ENCODE measurements at places on chromosomes 16 and 17.
A peak's percentile ranks its signal among the peaks of the same experiment; 100 is the strongest.

DNA sequence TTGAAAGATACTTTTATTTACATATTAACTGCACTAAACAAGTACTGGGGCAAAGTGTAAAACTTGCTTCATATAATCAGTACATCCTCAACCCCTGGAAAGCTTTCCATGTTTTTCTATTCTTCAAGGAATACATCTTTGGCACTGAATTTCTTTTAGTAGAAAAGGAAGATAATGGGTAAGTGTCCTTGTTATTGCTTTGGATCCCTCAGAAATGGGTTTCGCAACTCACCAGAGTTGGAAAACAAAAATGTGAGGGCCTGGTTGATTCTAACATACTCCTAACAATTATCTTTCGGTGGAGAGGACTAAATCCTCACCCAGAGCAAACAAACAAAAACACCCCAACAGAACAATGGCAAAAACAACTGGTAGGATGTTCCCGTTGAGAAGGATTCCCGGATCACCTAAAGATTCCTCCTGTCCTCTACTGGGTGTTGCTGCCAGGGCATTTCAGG is 120.4 kb downstream of the PARN start:
- DNase-seq = no peak

DNA sequence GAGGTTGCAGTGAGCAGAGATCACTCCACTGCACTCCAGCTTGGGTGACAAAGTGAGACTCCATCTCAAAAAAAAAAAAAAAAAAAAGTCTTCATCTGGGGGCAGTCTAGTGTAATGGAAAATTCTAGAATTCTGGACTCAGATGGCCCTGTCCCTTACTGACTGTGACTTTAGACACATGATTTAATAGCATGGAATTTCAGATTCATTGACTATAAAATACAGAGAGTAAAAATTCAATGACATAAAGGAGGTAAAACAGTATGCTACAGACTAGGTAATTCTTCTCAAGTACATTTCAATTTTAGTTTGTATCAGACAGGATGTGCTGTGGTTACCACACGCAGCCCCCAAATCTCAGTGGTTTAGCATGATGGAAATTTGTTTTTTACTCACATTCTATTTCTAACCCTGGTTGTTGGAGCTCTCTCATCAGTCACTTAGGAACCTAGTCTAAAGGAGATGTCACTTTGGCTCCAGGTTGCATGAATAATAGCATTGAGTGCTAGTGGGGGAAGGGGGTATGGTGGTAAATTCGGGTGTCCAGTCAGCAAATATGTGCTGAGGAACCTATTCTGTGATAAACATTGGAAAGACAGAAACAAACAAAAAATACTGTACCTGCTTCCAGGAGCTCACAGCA is 444.0 kb downstream of the XYLT1 start:
- no peak for DNase-seq

GRCh38 chr16:57604177-57604576 is 24.3 kb upstream of the ADGRG1 start:
- no peak for DNase-seq

DNA sequence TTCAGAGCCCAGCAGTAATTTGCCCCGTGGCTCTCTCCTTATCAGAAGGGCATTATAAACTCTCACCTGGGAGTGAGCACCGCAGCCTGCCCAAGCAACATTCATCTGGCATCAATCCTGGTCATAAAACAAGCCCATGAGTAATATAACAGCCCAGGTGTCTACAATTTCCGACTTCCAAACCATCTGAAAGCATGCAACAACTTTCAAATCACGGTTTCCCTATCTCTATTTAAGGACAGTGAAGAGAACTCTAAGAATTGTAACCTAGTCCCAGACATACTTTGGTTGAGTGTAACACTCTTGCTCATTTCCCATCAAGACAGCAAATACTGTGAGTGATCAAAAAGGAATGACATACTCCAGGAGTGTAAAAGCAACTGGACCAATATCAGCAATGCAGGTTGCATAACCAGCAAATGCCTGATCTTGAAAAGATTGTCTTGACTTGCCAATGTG is 487.4 kb upstream of the SOX9 start:
- DNase-seq = peak; percentile 69

- peak; percentile 64 for DNase-seq
Measured at GRCh38 chr16:63361032-63361624, 1324.9 kb upstream of the CDH8 start.

DNA sequence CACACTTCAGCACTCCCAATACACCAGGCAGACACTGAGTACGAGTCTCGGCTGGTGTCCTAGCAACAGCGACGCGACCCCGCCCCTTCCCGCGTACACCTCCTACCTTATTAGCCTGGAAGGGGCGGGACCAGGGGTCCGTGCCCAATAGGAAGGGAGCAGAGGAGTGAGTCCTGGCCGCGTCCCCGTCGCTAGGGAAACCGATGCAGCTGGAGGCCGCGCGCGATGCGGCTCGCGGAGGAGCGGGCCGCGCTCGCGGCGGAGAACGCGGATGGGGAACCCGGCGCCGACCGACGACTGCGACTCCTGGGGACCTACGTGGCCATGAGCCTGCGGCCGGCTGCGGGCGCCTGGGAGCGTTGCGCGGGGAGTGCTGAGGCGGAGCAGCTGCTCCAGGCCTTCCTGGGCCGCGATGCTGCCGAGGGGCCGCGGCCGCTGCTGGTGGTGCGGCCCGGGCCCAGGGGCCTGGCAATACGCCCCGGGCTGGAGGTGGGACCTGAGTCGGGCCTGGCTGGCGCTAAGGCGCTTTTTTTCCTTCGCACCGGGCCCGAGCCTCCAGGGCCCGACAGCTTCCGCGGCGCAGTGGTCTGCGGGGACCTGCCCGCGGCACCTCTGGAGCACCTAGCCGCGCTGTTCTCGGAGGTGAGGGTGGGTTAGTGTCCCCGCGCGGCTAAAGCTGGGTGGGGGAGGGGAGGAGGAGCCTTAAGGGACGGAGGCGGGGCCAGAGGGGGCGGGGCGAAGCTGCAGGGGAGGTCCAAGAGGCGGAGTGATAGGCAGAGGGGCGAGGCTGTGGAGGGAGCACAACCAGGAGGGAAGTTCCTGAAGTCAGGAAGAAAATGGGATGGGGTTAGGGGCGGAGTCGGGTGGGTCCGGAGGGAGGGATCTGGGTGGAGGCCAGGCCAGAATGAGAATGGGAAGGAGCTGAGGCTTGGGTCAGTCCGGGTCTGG is at the start of gene DNAH9:
DNAH9 (plus strand) TSS at position 197 of the 948 bp plus-strand sequence; CDS start at position 226, 29 bp downstream.
- peak; percentile 80 for DNase-seq

GRCh38 chr17:14693382-14693781 is 392.5 kb downstream of the HS3ST3B1 start:
- DNase-seq = no peak

DNA sequence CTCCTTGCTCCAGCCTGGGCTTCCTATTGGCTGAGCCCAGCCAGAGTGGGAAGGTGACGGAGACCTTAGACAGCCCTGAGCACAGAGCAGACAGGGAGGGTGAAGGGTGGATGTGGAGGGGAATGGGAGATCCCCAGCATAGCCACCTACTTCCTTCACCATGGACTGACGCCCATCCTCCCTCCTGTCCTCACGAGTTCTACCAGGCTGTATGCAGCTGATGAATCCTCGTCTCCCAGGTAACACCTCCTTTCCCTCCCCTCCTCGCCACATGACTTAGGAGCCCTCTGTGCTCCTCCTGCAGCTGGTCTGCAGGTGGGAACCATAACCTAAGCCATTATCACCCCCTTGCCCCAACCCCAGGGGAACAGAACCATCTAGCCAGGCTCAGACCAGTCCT is 9.0 kb upstream of the CRHR1 start:
- peak; percentile 42 for DNase-seq

- no peak for DNase-seq
Measured at GRCh38 chr16:19831678-19832077, 53.0 kb downstream of the GPRC5B start.

- DNase-seq = no peak
Measured at GRCh38 chr17:69523244-69523861, 108.9 kb downstream of the MAP2K6 start.

- no peak for DNase-seq
Measured at GRCh38 chr17:56876766-56877179, 37.1 kb downstream of the TRIM25 start.

- no peak for DNase-seq
Measured at GRCh38 chr17:77354670-77355455, 214.1 kb downstream of the SEC14L1 start.

GRCh38 chr17:14198575-14198974 is 38.1 kb downstream of the CDRT15 start:
- no peak for DNase-seq

- DNase-seq = no peak
Measured at GRCh38 chr17:5254903-5255521, 20.4 kb upstream of the SCIMP start.

DNA sequence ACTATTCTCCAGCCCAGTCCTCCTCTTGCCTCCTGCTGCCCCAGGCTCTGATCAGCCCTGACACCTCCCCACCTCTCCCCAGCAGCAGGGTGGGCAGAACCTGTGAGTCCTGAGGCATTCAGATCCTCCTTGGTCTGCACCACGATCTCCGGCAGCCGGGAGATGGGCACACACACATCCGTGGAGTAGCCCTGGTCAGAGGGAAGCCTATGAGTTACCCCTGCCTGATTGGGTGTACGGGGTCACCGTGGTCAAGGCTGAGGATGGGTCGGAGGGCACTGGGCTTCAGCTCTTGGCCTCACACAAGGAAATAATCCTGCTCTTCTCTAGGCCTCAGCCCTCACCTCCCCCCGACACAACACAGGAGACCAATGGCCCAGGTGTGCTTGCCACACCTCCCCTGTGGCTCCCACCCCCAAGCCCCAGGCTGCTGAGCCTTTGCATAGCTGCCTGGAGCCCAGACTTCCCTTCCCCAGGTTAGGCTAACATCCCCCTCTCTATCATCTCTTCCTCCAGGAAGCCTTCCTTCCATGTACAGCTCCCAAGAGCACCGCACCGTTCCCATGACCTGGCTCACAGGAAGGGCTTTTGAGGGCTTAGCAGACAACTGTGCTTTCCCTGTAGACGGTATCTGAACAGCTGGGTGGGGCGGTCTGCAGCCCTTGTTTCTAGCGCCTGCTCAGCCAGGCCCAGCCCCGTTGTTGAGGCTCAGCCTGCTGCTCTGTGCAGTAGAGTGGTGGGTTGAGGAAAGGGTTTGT is 3.7 kb downstream of the LDHD start:
- DNase-seq = no peak

GRCh38 chr17:76539631-76540271 is at the start of gene PRCD:
Gene PRCD (plus strand): TSS chr17:76540044. CDS start chr17:76540142, 98 bp downstream.
- no peak for DNase-seq

DNA sequence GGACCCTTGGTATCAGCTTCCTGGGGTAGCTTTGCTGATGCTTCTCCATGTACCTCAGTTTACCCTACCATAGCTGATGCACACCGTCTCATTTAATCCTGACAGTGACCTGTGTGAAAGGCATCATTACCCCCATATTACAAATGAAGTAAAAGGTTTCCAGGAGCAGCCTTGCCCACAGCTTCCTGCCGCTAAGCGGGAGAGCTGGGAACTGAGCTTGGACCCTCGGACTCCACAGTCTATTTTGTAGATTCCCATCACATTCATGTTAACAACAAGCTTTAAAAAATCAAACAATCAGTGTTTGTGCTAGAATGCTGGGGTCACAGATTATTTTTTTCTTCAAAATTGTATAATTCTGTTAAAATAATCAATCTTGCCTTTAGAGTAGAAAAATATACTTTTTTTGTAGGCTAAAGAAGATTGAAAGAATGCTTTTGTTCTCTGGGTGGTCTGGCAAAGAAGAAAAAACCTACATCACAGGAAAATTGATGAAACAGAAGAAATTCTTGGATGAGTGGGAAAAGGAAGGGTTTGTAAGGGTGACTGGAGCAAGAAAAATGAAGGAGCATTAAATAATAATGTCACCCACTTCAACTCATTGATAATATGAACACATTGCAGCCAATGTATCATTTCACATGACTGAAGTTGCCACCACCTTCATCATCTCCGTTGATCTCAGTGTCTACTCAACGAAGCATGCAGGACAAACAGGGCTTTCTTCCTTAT is 9.5 kb upstream of the USP10 start:
- DNase-seq = no peak

DNA sequence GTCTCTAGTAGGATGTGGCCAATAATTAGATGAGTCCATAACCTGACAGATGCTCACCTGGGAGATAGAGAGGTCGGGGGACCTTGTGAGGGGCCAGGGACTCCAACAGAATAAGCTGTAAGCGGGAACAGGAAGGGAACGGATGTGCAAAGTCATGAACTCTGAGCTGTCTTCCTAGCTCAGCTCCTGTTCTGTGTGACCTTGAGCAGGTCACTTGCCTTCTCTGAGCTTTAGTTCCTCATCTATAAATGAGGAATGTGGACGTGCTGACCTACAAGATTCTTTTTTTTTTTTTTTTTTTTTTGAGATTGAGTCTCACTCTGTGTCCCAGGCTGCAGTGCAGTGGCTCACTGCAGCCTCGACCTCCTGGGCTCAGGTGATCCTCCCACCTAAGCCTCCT is 58.9 kb downstream of the AKAP1 start:
- DNase-seq = no peak

- DNase-seq = no peak
Measured at GRCh38 chr17:79923974-79924638, 84.9 kb upstream of the CBX4 start.

DNA sequence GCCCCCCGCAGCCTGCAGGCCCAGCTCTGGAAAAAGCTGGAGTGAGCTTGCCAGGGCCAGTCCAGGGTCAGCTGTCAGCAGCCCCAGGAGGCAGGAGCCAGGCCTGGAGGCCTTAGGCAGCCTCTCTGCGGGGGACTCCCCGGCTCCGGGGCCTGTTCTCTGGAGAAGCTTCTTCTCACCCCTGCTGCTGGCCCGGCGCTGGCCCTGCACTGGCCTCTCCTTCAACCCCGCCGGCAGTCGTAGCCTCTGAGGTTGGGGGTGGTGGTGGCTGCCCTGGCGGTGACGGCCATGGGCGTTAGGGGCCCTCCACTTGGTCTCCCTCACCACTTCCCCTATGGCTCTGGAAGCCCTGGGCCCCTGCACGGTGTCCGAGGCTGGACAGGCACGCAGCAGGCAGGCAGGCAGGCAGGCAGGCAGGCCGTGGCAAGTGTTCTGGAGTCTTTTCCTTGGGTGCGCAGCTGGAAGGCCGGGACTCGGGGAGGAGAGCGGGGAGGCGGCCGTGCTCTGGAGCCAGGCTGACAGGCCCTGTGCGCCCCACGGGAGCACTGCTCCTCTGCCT is 2.1 kb downstream of the FOXF1 start:
- no peak for DNase-seq

GRCh38 chr17:73291260-73291801 is 20.5 kb downstream of the CDC42EP4 start:
- DNase-seq = no peak

GRCh38 chr17:80639658-80640057 is 95.0 kb downstream of the RPTOR start:
- DNase-seq = no peak

- DNase-seq = peak; percentile 80
Measured at GRCh38 chr16:71230122-71230845, at the start of gene HYDIN. Gene HYDIN (minus strand): TSS chr16:71230722. CDS start chr16:71186895, 43,827 bp downstream.

All from NCI-H146 (cell line).